Activated naive CD4-positive, alpha-beta T cell treated with anti-CD3 and anti-CD28 coated beads for 36 hours (primary cell): ENCODE measurements at places on chromosomes 4 and X. TPM values are rescaled to one million over a fixed set of nuclear protein-coding genes. Genes with fewer than 3 reads are reported as not detected.

The FOXP3 gene
- 7.1 TPM for total RNA-seq

The THAP6 gene
- total RNA-seq, result 14.3 TPM

DNA sequence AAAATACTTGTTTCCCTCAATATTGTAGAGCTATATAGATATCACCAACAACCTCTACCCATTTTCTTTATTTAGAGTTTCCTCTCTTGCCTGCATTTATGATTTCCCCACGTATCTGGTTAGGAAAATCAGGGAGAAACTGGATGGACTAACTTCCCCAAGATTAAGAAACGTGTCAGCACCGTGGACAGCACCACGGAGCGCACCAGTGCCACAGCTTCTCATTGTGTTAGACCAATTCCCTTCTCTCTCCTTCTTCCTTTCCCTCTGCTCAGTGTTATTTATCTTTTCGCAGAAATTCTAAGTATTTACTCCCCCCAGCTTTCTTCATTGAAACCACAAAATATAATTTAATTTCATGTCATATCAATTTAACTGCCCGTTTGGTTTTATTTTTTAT, 568.6 kb upstream of the BOD1L1 start:
- DNase-seq, result peak; percentile 39

DNA sequence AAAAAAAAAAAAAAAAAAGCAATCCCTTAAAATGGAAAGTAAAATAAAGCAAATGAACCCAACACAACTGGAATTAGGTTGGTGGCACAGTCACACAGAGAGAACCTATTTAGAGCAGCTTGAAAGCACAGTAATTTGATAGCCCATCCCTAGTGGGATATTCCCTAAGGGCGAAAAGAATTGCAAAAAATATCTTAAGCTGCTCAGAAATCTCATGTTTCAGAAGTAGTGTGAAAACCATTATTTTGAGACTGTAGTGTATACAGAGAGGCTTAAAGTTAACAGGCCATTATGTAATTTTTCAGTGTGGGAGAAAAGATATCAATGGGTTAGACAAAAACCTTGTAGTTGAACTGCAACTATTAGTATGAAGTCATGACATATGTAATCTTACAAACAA, 40.0 kb upstream of the DHX15 start:
- no peak for DNase-seq

DNA sequence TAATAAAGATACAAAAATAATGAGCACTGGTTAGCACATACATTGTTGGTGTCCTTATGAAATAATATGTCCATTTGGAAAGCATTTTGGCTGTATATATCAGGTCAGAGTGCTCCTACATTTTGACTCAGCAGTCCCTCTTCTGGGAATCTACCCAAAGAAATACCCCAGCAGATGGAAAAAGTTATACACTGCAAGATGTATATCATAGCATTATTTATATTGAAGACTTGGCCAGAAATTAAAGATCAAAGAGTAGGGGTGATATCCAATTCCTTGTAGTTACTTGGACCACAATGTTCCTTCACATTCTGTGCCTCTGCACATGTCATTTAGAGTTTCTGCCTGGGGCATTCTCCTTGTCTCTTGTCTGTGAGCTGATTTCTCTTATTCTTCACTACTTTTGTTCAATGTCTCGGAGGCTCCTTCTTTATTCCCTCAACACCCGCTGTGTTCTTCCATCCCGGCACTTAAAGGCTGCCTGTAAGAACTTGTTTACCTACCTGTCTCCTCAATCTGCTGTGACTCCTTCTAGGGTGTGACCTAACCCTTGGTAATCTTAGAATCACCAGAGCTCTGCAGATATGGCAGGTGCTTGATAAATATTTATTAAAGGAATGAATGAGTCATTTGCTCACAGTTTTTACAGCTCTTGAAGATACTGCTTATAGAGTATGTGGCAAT, 3.1 kb upstream of the TSPAN5 start:
- DNase-seq, result no peak
